ENCODE measurements at places on chromosomes 12 and 14.

DNA sequence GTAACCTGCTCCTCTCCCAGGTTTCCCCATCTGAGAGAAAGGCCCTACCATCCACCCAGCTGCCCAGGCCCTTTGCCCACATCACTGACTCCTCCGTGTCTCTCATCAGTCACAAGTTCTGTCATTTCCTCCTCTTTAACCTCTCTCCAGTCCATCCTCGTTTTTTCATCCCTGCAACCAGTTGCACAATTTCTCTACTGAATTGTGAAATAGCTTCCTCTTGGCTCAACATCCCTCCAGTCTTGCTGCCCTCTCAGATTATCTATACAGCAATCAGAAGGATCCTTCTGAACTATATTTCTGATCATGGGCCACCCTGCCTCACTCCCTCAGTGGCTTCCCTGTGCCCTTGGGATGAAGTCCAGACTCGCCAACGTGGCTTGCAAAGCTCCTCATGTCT lies 6.8 kb downstream of the FAM161B start:
- DNase-seq, result peak; percentile 94

DNA sequence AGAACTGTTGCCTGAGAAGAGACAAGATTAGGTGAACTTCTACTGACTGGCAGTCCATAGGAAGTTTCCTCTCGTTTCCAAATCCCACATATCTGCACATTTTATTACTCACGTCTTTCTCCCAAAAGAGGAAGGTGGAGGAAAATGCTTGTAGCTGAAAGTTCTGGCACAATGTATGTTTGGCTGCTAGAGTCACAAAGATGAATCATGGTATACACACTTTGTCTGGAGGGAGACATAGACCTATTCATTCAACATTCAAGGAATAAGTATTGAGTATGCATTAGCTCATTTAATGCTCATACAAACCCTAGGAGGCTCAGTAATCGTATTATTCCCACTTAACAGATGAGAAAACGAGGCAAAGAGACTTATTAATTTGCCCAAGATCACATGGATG lies 291.8 kb downstream of the FOXN3 start:
- DNase-seq, result no peak

DNA sequence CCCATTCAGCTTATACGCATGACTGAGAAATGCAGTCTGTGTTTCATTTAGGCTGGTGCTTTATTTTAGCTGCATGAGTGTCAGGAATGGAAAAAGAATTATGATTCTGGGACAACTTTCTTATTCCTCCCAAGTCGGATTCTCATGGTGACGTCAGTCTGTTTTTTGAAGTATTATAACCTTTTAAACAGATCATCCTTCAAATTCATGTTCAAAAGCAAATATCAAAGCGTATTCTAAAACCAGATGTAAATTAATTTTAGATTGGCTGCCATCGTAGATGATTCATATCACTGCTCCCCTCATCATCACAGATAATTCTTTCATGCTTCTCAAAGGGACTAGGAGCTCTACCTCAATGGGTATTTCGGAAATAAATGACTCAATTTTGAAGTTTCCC lies 15.0 kb downstream of the FNTB start:
- no peak for DNase-seq

- no peak for DNase-seq
Observed at GRCh38 chr12:63045020-63045860, 105.8 kb downstream of the AVPR1A start.

DNA sequence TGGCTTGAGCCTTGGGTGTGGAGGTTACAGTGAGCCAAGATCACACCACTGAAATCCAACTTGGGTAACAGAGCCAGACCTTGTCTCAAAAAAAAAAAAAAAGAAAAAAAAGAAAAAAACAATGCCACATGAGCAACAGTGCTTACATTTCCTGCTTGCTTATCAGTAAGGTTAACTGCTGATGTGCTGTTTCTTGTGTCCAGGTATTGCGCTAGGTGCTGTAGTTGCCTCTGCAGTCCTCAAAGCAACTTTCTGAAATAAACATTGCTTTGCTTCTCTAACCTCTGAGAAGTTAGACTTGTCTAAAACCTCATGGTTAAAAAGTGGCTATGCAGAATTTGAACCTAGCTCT lies 24.7 kb downstream of the RNF34 start:
- DNase-seq, result peak; percentile 52

GRCh38 chr12:17142856-17143255 lies 536.9 kb upstream of the LMO3 start:
- no peak for DNase-seq

GRCh38 chr14:95264271-95264973 lies 55.3 kb downstream of the CLMN start:
- DNase-seq, result no peak

- DNase-seq, result no peak
Observed at GRCh38 chr12:51797301-51797700, 51.2 kb downstream of the FIGNL2 start.

DNA sequence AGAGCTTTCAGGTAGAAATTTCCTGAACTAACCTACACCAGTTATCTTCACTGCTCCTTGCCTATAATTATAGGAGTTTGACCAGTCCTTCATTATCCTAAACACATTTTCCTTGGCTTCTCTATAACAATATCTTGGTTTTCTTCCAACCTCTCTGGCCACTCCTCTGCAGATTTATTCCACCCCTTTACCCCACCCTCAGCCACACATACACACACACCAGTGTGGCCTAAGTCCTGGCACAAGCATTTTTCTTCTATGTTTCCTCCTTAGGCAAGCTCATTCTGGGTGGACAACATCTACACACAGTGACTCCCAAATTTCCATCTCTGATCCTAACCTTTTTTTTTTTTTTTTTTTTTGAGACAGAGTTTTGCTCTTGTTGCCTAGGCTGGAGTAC lies 25.1 kb downstream of the CDK17 start:
- no peak for DNase-seq

DNA sequence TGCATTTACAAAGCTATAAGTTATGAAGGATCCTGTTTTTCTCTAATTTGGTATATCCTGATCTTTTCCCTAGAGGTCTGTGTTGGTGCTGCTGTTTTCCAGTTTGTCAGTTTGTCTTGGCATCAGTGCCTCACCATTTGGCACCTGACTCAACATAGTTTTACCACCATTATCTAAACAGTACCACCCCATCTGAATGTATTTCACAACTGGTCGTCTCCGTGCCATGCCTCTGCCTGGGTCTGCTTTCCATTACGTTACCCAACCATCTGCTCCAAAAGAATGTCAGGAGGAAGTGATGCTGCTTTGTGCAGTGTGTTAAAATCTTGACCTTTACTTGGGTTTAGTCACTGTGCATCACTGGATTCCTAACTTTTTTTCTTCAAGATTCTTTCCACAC lies 129.3 kb upstream of the RASSF8 start:
- DNase-seq, result peak; percentile 81

DNA sequence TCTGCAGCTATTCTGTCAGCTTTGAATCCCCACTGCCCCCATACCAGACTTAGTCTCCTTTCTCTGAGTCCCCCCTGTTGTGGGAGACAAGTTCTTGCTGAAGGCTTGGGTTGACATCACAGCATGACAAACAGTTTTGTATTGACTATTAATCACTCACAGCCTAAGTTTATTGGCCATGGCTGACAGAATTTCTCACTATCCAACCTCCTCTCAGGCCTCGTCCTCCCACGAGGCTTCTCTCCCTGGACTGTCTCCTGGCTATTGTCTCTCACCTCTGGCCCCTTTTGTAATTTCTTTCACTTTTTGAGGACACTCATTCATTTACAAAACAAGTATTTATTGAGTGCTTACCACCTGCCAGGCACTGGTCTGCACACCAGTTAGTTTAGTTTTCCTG lies 35.2 kb upstream of the DCD start:
- no peak for DNase-seq

DNA sequence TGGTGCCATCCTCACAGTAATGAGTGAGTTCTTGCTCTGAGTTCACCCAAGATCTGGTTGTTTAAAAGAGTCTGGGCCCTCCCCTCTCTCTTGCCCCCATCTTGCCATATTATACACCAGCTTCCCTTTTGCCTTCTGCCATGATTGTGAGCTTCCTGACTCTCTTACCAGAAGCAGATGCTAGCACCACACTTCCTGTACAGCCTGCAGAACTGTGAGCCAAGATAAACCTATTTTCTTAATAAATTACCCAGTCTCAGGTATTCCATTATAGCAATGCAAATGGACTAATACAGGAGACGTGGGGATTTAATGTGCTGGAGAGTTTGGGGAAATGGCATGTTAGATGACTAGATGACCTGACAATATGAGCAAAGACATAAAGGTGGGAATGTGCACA lies 12.8 kb downstream of the SLC4A8 start:
- DNase-seq, result no peak

Measured in MV-4-11 (cell line).